ENCODE measurements at places on chromosomes 2 and 18. TPM values are rescaled to one million over a fixed set of nuclear protein-coding genes. Genes with fewer than 3 reads are reported as not detected.

The FOXD4L1 gene
- 0.55 TPM for total RNA-seq

The SERPINB8 gene
- 7.2 TPM for total RNA-seq

The ESPNL gene
- total RNA-seq, result 7.5 TPM

The SERPINB4 gene
- total RNA-seq, result not detected

The ING5 gene
- total RNA-seq, result 56.9 TPM

- H3K36me3 ChIP-seq, result no peaks in the 10 kb centered on the region
- H3K4me1 ChIP-seq, result peaks cover 12% of the 10 kb centered on the region
- H3K27me3 ChIP-seq, result no peaks in the 10 kb centered on the region
- no peak for DNase-seq
- H3K27ac ChIP-seq, result no peak overlapping the region
- H3K4me3 ChIP-seq, result no peak overlapping the region
These were observed 243.9 kb downstream of the PRKCE start for GRCh38 chr2:45895241-45895861.

- H3K36me3 ChIP-seq, result no peaks in the 10 kb centered on the region
- no peaks in the 10 kb centered on the region for H3K4me1 ChIP-seq
- DNase-seq, result no peak
- H3K27me3 ChIP-seq, result no peaks in the 10 kb centered on the region
- no peak overlapping the region for H3K27ac ChIP-seq
- H3K4me3 ChIP-seq, result no peak overlapping the region
These were observed 482.9 kb upstream of the SPRED2 start for GRCh38 chr2:65915273-65915672.

DNA sequence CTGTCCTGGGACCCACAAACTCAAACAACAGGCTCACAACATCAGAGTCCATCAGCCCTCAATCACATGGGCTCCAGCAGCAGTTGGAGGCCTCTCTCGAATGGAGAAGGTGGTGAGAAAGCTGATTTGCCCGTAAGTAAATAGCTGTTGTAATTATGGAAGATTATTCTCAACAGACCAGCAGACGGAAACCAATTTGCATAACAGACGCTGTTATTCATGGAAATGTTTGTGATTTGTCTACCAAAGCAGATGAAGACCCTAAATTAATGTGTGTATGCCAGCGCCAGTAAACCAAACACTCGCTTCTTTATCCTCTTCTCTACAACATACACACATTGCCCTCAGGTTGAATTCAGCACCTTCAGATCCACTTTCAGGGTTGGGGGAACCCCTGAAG, 23.4 kb upstream of the GALNT14 start:
- no peak overlapping the region for H3K27ac ChIP-seq
- no peak for DNase-seq
- H3K36me3 ChIP-seq, result no peaks in the 10 kb centered on the region
- H3K4me1 ChIP-seq, result no peaks in the 10 kb centered on the region
- H3K4me3 ChIP-seq, result no peak overlapping the region

DNA sequence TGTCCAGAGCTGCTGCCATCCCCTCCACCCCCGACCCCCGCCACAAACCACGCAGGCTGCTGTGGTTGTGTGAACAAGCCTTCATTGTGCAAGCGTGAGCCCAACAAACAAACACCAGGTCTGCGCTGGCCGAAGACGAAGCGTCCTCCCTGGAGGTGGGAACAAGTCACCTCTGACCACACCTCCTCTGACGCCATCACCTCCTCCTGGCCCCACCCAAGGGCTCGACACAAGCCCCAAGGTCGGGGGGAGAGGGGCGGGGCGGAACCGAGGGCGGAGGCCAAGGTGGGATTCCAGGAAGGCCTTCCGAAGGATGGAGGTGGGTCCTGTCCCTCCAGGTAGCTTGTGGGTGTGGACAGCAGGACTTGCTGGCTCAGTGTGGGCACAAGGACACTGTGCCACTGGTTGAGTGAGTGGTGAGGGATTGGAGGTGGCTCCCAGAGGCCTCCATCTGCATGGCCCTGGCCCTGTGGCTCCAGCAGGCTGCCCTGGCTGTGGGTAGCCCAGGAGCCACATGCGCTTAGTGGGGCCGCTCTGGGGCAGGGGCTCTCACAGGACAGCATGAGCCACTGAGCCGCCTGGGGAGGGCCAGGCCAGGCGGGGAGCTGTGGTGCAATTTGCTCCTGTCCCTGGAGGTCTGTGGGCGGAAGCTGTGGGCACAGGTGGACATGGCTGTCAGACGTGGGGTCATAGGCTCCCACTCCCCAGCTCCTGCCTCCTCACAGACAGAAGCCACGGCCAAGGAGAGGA, 7.4 kb upstream of the GPR17 start:
- H3K4me3 ChIP-seq, result no peak overlapping the region
- H3K4me1 ChIP-seq, result peaks cover 2% of the 10 kb centered on the region
- DNase-seq, result no peak

DNA sequence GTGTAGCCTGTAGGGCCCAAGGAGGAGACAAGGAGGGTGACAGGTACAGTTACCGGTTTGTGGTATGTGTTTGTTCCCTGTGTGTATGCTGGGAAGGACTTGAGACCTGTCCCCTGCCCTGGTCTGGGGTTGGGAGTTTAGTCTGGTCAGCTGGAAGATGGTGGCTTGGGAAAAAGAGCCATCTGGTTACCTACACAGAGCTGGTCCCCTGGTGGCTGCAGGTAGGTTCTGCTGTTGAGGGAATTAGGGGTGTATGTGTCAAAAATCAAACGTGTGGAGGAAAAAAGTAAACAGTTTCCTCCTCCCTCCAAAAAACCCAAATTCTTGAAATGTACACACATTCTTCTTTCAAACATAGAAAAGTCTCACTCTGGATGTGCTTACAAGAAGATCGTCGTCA, 24.3 kb downstream of the PTMA start:
- H3K27ac ChIP-seq, result no peak overlapping the region
- H3K36me3 ChIP-seq, result no peaks in the 10 kb centered on the region
- DNase-seq, result no peak
- H3K4me1 ChIP-seq, result no peaks in the 10 kb centered on the region
- no peaks in the 10 kb centered on the region for H3K27me3 ChIP-seq

GRCh38 chr2:240922245-240922981, 16.3 kb downstream of the CROCC2 start:
- no peaks in the 10 kb centered on the region for H3K4me1 ChIP-seq
- no peaks in the 10 kb centered on the region for H3K27me3 ChIP-seq
- no peak overlapping the region for H3K27ac ChIP-seq

DNA sequence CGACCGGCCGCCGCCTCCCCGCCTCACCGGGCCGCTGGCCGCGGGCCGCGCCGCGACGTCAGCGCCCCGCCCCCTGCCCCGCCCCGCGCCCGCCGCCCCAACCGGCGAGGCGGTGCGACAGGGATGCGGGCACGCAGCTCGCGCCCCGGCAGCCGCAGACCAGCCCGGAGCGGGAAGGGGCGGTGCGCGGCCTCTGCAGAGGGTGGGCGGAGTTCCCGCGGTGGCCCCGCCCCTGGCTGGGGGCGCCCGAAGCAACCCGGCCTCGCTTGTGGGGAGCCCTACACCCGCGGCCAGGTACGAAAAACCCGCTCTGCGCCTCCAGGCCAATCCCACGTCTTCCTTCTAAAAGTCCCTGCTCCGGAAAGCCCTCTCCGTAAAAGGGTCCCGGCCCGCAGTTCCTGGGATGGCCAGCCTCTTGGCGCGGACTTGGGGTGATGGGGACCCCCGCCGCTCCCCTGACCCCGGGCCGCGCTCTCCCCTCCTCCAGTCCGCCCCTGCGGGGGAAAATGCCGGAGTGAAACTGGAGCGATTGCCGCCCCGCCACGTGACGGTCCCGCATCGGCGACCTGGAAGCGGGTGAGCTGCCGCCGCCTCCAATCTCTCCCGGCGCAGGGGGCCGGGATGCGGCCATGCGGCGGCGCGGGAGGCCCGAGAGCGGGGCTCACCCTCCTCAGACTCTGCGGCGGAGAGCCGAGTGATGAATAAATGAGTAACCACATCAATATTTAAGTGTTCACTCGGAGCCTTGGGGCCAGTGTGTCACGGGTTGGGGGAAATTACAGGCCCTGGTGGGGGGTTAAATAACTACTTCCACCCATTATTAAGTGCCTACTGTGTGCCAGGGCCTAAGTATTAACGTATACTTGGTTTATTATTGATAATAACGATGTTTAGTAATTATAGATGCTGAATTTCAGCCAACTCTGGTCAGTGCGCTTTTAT, at the start of gene RAB11FIP5:
Gene RAB11FIP5, minus strand, starts transcription at position 36 of the 942 bp plus-strand sequence. CDS start 171 bp downstream, outside the sequence.
- H3K36me3 ChIP-seq, result no peaks in the 10 kb centered on the region
- H3K27ac ChIP-seq, result peak within 1 kb of the TSS; percentile 72
- H3K4me3 ChIP-seq, result peak within 1 kb of the TSS; percentile 73
